Neural progenitor cell (in vitro differentiated cells): ENCODE measurements at places on chromosomes 16 and 17. TPM values are rescaled to one million over a fixed set of nuclear protein-coding genes. Genes with fewer than 3 reads are reported as not detected.

The SCGB1C2 gene
- total RNA-seq = not detected in 2 replicates

The UBALD2 gene
- 4.2 and 10.7 TPM in 2 replicates for total RNA-seq

The NPIPA2 gene
- total RNA-seq = 2.5 and 2.7 TPM in 2 replicates

The MGAT5B gene
- 1.8 and 6.0 TPM in 2 replicates for total RNA-seq

The MFAP4 gene
- 0.22 TPM in 1 of 2 replicates, not detected in the other for total RNA-seq

The CLDN7 gene
- 0.32 and 1.3 TPM in 2 replicates for total RNA-seq

The ELMO3 gene
- 1.9 TPM in 1 of 2 replicates, not detected in the other for total RNA-seq

The MYL11 gene
- total RNA-seq = 0.68 and 4.1 TPM in 2 replicates

The KRTAP4-4 gene
- not detected in 2 replicates for total RNA-seq

The EPX gene
- not detected in 2 replicates for total RNA-seq

The RNF112 gene
- total RNA-seq = 0.86 and 1.8 TPM in 2 replicates

The PLXDC1 gene
- 2.1 and 2.5 TPM in 2 replicates for total RNA-seq

The KRTAP2-1 gene
- total RNA-seq = not detected in 2 replicates

The TMEM98 gene
- 117 and 168 TPM in 2 replicates for total RNA-seq

The ASPHD1 gene
- 0.97 and 4.5 TPM in 2 replicates for total RNA-seq

The MRPL58 gene
- 50.8 and 52.8 TPM in 2 replicates for total RNA-seq

The KRTAP9-2 gene
- not detected in 2 replicates for total RNA-seq

The PPP1R1B gene
- 0.90 TPM in 1 of 2 replicates, not detected in the other for total RNA-seq

The FNDC8 gene
- total RNA-seq = 0.25 TPM in 1 of 2 replicates, not detected in the other

The TBX2 gene
- not detected in 2 replicates for total RNA-seq

The CACNA1H gene
- 9.5 and 32.6 TPM in 2 replicates for total RNA-seq

The GGA2 gene
- 139 and 180 TPM in 2 replicates for total RNA-seq

The BCL6B gene
- total RNA-seq = 3.8 and 5.3 TPM in 2 replicates

The EFCAB13 gene
- 1.1 and 2.7 TPM in 2 replicates for total RNA-seq

The EFCAB3 gene
- total RNA-seq = not detected in 2 replicates

The CUEDC1 gene
- 8.8 and 14.7 TPM in 2 replicates for total RNA-seq

The PARD6A gene
- 2.7 and 8.7 TPM in 2 replicates for total RNA-seq

The SRL gene
- 0.06 and 0.22 TPM in 2 replicates for total RNA-seq

The CIAO2B gene
- 55.5 and 76.0 TPM in 2 replicates for total RNA-seq

The DLX4 gene
- 0.53 TPM in 1 of 2 replicates, not detected in the other for total RNA-seq

The MARVELD3 gene
- 2.0 and 2.2 TPM in 2 replicates for total RNA-seq

The TVP23B gene
- total RNA-seq = 33.0 and 49.6 TPM in 2 replicates

The TNP2 gene
- total RNA-seq = not detected in 2 replicates

The KRT31 gene
- not detected in 2 replicates for total RNA-seq

The CLUH gene
- 6.8 and 25.3 TPM in 2 replicates for total RNA-seq

The SOX15 gene
- 0.51 and 7.6 TPM in 2 replicates for total RNA-seq

The ARHGAP23 gene
- 6.1 and 14.2 TPM in 2 replicates for total RNA-seq

The IL17C gene
- not detected in 2 replicates for total RNA-seq
